ENCODE measurements at places on chromosomes 4 and X. TPM values are rescaled to one million over a fixed set of nuclear protein-coding genes. Genes with fewer than 3 reads are reported as not detected.

DNA sequence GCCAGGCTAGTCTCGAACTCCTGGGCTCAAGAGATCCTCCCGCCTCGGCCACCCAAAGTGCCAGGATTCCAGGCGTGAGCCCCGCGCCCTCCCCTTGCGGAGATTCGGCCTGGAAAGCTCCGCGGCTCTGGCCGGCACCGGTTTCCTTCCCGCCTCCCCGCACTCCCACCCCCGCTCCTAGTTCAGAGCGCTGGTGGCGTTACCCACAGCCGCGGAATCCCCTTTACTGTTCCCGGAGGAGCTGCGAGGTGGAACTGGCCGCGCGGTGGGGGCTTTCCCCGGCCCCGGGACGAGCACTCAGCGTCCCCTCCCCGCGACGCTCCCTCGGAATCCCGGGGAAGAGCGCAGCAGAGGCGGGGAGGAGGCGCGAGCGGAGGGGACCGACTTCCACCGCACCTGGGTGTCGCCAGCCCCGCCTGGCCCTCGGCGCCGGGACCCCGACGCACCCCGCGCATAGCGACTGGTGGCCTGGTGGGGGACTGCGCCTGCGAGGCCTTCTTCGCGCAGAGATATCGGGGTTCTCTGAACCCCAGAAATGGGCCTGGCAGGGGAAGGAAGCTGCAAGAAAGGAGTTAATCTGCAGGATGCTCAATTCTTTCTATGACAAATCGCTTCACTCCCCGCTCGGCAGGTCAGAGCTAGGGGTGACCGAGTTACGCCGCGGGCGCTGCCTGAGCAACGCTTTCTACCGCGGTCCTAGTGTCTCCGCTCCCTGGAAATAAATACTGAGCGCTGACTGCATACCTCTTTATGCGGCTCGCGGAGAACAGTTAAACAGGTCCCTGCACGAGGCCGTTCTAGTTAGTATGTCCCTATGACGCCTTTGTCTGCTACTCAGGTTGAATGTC, 14.6 kb upstream of the SLC25A4 start:
- peaks cover 64% of the 10 kb centered on the region for H3K27me3 ChIP-seq
- H3K27ac ChIP-seq, result no peak overlapping the region
- H3K4me3 ChIP-seq, result peak overlapping the region; percentile 41
- no peaks in the 10 kb centered on the region for H3K36me3 ChIP-seq
- peak; percentile 9 for DNase-seq

DNA sequence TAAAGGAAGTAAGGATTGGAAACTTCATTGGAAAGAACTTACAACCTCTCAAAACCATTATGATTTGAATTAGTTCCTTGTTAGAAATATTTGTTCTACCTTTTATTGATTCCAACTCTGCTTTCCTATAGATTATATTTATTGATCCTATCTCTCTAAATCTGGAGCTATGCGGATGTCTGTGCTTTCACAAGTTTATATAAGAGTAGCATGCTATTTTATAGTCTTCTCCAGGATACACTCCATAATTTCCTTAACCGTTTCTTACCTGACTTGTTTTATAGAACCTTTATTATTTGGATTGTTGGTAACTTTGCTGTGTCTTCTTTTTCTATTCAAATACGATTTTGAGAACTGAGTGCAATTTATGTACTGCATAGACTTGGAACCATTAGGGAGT, 668.1 kb downstream of the RAPGEF2 start:
- no peak overlapping the region for H3K27ac ChIP-seq
- no peaks in the 10 kb centered on the region for H3K4me1 ChIP-seq
- H3K4me3 ChIP-seq, result no peak overlapping the region
- DNase-seq, result no peak
- no peaks in the 10 kb centered on the region for H3K27me3 ChIP-seq
- no peaks in the 10 kb centered on the region for H3K36me3 ChIP-seq

GRCh38 chr4:40173470-40173875, 23.4 kb upstream of the RHOH start:
- peak; percentile 26 for DNase-seq
- H3K4me1 ChIP-seq, result peaks cover 31% of the 10 kb centered on the region
- H3K27ac ChIP-seq, result peak overlapping the region; percentile 84
- H3K27me3 ChIP-seq, result no peaks in the 10 kb centered on the region
- H3K4me3 ChIP-seq, result peak overlapping the region; percentile 42

DNA sequence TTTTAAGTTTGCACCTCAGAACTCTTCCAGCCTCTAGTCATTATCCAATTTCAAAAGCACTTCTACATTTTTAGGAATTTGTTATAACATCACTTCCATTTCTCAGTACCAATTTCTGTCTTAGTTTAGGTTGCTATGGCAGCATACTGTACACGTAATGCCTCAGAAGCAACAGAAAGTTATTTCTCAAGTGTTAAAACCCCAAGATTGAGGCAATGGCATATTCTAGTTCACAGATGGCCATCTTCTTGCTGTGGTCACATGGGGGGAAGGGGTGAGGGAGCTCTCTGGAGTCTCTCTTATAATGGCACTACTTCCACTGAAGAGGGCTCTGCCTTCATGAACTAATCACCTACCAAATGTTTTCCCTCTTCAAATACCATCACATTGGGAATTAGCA, 220.3 kb upstream of the CTSO start:
- DNase-seq, result no peak
- H3K36me3 ChIP-seq, result no peaks in the 10 kb centered on the region
- H3K27ac ChIP-seq, result no peak overlapping the region
- H3K27me3 ChIP-seq, result no peaks in the 10 kb centered on the region
- no peak overlapping the region for H3K4me3 ChIP-seq
- no peaks in the 10 kb centered on the region for H3K4me1 ChIP-seq

GRCh38 chr4:141080668-141081067, 52.6 kb downstream of the RNF150 start:
- no peaks in the 10 kb centered on the region for H3K27me3 ChIP-seq
- no peak overlapping the region for H3K4me3 ChIP-seq
- H3K36me3 ChIP-seq, result no peaks in the 10 kb centered on the region
- no peak for DNase-seq
- no peaks in the 10 kb centered on the region for H3K4me1 ChIP-seq

DNA sequence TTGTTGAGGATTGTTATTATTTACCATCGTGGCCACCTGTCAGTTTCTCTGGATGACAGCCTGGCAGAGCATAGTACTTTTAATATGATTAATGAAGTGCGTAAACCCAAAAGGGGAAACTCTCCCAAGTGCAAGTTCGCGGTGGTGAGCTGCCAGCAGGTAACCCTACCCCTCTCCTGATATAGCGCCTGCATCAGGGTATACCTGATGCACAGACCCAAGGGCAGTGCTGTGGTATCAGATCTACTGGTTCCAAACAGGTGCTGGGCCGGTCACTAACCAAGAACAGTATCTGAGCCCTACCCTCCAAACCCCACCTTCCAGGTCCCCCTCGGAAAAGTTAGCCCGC, 1.6 kb downstream of the RNF150 start:
- peaks cover 9% of the 10 kb centered on the region for H3K4me1 ChIP-seq
- H3K27ac ChIP-seq, result no peak overlapping the region
- no peaks in the 10 kb centered on the region for H3K36me3 ChIP-seq
- no peak for DNase-seq

- no peaks in the 10 kb centered on the region for H3K4me1 ChIP-seq
- H3K27ac ChIP-seq, result no peak overlapping the region
- H3K36me3 ChIP-seq, result no peaks in the 10 kb centered on the region
- DNase-seq, result no peak
These were observed 109.6 kb upstream of the KIT start for GRCh38 chr4:54548098-54548620.

Gene TCEAL6
- not detected for total RNA-seq
